Stimulated activated CD4-positive, alpha-beta T cell treated with anti-CD3 and anti-CD28 coated beads, TNF-alpha, amount 100 ng/mL, for 24 hours (primary cell): ENCODE measurements at places on chromosomes 11 and 22.

DNA sequence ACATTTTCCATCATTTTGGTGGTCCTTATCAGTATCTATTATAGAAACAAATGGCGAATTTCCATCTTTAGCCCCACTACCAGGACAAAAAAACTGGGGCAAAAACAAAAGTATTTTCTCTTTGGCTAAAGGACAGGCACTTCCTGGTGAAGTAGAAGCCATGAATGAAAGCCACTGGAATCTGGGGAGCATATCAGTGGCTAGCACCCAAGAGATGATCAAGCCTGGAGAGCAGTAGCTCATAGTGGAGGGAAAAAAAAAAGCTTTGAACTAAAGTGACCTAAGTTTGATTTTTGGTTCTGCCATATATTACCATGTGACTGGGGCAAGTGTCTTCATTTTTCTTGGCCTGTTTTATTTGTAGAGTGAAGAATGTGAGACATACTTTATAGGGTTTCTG lies 272.3 kb downstream of the GUCY1A2 start:
- DNase-seq, result no peak

- DNase-seq, result no peak
These were observed 528.7 kb downstream of the ETS1 start for GRCh38 chr11:128058580-128059208.

- no peak for DNase-seq
These were observed 10.3 kb upstream of the POLA2 start for GRCh38 chr11:65251476-65251875.

GRCh38 chr11:70476669-70477068 lies 78.3 kb downstream of the CTTN start:
- no peak for DNase-seq
